ENCODE measurements at places on chromosomes 11 and 22.

GRCh38 chr11:117443266-117444186, 115.9 kb downstream of the CEP164 start:
- no peak for DNase-seq

DNA sequence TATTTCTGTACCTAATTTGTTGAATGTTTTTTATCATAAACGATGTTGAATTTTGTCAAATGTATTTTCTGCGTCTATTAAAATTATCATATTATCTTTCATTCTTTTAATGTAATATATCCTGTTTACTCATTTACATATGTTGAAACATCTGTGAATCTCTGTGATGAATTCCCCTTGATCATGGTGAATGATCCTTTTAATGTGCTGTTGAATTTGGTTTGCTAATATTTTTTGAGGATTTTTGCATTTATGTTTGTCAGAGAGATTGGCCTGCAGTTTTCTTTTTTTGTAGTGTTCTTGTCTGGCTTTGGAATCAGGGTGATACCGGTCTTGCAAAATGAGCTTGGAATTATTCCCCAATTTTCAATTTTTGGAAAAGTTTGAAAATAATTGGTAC, 569.3 kb upstream of the CCDC179 start:
- DNase-seq: no peak

DNA sequence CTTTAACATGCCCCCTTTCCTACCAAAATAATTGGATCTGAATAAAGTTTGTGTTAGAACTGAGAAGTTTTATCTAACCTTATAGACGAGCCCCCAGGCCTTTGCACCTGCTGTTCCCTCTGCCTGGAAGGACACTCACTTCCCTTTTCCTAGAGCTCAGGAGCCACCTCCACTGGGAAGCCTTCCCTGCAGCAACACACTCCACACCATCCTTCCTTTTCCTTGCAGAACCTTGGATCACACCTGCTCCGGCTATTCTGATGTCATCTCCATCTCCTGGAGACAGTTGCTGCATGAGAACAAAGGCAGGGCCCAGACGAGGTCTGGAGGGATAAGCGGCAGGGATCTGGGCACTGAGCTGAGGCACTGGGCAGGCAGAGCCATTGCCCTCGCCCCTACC, 22.6 kb upstream of the MYOD1 start:
- DNase-seq: no peak

DNA sequence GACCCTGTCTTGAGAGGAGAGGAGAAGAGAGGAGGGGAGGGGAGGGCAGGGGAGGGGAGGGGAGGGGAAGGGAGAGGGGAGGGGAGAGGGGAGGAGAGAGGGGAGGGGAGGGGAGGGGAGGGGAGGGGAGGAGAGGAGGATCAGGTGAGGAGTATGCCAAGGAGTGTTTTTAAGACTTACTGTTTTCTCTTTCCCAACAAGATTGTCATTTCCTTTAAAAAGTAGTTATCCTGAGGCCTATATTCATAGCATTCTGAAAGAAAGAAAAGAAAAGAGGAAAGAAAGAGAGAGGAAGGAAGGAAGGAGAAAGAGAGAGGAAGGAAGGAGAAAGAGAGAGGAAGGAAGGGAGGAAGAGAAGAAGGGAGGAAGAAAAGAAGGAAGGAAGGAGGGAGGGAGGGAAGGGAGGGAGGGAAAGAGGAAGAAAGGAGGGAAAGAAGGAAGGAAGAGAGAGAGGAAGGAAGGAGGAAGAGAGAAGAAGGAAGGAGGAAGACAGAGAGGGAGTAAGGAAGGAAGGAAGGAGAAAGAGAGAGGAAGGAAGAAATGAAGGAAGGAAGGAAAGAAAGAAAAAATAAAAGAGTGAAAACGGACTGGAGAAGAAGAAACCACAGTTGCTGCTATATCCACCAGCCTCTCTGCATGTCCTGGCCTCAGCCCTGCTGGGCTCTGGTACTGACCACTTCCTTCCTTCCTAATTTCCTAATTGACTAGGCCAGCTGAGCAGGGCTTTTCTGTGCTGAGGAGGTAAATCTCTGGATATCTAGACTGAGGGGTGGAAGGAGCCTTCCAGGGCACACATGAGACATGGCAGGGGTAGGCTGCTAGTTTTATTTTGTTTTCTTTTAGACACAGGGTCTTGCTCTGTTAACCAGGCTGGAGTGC, 1.1 kb upstream of the SAA1 start:
- DNase-seq: no peak

- DNase-seq: peak; percentile 12
Observed at GRCh38 chr11:5684036-5684645, 733 bp downstream of the TRIM5 start.

- DNase-seq: no peak
Observed at GRCh38 chr11:120991830-120992686, 31.8 kb upstream of the TBCEL start.

GRCh38 chr11:28962502-28962901, 854.3 kb downstream of the METTL15 start:
- no peak for DNase-seq

DNA sequence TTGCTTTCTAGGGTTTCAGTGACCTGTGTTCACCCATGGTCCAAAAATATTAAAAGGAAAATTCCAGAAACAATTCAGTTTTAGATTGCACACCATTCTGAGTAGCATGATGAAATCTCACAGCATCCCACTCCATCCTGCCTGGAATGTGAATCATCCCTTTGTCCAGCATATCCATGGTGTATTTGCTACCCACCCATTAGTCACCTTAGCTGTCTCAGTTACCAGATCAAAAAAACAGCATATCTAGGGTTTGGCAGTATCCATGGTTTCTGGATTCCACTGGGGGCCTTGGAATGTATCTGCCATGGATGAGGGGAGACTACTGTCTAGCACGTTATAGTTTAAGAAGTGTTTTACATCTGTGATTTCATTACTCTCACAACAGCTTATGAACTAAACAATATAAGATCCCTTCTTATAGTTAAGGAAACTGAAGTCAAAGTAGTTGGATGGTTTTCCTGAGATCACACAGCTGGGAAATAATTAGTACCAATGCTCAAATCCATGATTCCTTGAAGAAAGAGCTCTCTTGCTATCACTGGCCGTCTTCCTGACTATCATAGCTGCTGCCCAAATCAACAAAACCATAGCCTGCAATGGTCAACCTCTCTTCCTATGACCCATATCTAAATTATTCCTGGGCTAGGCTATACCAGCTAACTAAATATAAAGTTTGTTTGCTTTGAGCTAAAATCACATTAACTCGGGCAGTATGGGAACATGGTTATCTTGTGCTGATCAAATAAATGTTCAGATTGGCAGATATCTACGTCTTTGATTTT, 122.6 kb downstream of the MICAL2 start:
- no peak for DNase-seq

- no peak for DNase-seq
Observed at GRCh38 chr11:17746096-17746495, 11.5 kb downstream of the KCNC1 start.

DNA sequence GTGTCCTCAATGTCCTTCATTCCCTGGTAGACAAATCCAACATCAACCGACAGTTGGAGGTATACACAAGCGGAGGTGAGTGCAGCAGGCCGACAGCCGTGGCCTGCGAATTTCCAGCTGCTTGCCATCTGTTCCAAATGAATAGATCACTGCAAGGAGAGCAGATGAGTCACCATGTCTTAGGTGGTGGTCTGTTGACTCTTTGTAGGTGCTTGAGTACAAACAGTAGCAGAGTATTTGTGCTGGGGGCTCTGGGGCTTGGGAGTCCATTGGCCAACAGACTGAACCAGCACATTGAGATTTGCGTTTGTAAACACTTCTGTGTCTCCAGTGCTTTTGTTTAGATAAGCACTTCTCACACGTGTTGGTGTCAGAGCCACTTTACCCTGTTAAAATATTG, 21.1 kb downstream of the EIF3L start:
- DNase-seq: no peak

DNA sequence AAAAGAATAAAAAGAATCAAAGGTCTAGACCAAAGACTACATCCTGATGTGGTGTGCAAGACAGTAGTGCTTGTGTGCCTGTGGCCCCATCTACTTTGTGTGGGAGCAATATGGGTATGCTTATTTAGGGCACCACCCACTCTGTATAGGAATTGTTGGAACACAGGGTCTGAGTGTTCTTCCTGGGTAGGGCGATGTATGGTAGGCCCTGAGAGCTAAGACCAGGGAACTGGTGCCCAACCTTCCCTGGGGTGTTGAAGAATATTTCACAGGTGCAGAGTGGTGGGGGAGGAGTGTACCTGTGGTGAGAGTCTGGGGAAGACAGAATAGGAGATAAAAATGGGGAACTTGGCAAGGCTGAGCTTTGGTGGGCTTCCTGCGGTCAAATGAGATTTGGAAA, 41.9 kb downstream of the MICAL2 start:
- DNase-seq: no peak

DNA sequence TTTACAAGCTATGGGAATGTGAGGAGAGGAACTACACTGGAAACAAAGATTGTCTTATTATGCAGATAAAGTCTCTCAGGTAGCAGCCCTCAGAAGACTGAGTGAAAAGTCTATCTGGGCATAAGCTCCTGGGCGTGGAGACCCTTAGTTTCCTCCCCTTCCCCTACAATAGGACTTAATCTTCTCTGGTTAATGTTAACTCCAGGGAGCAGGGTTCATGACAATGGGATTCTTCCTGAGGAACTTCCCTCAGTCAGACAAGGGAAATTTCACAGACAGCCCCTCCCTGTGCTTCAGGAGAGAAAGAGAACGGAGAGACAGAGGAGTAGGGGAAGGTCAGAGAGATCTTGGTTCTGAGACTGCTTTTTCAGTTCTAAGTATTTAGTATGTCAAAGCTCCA, 1428.6 kb downstream of the LRRC4C start:
- DNase-seq: no peak

DNA sequence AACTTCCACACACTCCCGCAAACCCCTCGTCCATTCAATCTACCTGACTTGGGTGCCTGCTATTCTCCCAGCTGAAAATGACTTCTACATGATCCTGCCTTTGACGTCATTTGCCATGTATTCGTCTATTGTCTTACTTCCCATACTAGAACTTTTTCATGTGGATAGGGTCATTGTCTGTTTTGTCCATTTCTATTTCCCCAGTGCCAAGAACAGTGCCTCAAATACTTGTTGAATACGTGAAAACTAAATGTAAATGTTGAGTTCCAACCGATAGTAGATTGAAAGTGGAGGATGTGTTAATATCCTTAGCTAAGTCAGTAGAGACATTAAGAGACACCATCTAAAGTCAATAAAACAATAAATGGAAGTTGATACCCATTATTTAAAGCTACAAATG, 935 bp downstream of the TRIM68 start:
- DNase-seq: no peak

DNA sequence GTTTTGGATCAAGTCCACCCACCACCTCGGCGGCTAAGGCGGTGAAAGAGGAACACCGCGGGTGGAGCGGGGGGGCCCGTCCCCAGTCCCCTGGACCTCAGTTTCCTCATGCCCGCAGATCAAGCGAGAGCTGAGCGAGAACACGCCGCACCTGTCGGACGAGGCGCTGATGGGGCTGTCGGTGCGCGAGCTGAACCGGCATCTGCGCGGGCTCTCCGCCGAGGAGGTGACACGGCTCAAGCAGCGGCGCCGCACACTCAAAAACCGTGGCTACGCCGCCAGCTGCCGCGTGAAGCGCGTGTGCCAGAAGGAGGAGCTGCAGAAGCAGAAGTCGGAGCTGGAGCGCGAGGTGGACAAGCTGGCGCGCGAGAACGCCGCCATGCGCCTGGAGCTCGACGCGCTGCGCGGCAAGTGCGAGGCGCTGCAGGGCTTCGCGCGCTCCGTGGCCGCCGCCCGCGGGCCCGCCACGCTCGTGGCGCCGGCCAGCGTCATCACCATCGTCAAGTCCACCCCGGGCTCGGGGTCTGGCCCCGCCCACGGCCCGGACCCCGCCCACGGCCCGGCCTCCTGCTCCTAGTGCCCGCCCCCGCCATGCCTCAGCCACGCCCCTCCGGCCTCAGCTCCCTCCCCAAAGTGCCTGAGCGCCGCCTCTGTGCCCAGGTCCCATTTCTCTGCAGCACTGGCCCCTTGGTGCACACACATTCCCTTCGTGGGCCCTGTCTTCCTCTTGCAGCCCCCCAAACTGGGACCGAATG, 12.7 kb downstream of the MAFF start:
- DNase-seq: no peak

DNA sequence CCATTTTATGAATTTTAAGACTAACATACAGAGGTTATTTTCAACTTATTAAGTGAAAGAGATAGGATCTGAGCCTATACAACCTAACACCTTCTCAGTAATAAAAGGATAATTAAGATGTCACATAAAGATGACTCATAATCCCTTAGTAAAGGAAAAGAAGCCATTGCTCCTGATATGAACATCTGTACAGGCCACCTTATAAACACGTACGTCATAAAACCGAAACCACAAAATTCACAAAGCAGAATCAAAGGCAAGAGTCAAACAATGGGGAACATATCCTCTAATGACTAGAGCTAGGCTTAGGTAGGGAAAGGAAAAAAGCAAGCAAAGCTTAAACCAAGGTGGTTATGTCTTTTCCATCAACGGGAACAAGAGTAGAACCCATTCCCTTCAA, 103.5 kb downstream of the KCNA4 start:
- no peak for DNase-seq

GRCh38 chr11:1705126-1706052, 8.4 kb downstream of the KRTAP5-6 start:
- DNase-seq: no peak

- DNase-seq: no peak
Observed at GRCh38 chr11:77117492-77117891, 10.6 kb upstream of the MYO7A start.

All from GM19239 (cell line).